AML-193 (cell line): ENCODE measurements at places on chromosomes 7 and 10.

DNA sequence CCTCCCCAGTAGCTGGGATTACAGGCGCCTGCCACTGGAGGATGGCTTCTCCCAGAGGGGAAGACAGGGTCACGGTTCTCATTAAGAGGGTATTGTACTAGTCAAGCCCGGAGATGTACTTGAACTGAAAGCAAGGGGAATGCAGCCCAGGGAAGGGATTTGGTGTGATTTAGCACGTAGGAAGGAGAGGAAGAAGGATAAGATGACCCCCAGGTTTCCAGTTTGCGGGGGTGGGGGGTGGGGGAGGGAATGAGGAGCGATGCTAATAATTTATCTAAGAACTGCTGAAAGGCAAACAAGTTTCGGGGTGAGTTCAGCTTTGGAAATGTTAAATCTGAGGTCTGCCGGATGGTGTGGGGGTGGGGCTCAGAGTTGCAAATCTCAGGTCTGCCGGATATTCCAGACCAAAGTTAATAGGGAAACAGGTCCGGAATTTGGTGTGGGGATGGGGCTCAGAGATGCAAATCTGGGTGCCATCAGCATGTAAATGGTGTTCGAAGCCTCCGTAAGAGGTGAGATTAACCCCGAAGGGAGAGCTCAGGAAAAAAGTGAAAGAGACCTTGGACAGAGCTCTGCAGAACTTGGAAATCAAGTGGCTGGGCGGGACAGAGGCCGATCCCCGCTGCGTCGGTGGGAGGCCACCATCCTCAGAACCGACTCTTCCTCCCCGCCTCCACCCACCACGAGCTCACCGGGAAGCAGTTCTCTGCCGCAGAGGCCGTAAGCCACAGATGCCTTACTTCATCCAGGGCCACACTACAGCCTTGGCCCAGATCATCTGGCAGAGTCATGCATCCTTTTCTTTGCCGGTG, 1.6 kb upstream of the SEPHS1 start:
- peak; percentile 52 for DNase-seq

- DNase-seq = no peak
Observed at GRCh38 chr10:83961620-83962019, 177.7 kb upstream of the GHITM start.

GRCh38 chr10:35545878-35546590, 59.1 kb upstream of the GJD4 start:
- DNase-seq = no peak

DNA sequence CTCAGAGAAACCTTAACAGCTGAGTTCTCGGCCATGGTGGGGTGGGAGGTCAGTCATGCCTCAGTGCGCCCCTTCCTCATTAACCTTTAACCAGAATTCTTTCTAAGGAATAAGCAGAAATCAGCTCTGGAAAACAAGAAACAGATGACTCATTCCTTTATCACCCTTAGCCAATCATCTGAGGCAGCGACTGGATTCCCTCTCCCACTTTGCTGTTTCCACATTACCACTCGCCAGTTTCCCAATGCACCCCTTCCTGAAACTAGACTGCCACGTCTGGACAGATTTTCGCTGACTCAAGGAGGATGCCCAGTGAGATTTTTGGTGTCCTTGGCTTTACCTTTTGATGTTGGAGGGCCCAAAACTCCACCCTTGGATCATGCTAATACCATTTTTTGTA, 223.8 kb downstream of the PLXDC2 start:
- no peak for DNase-seq

GRCh38 chr7:16942929-16943509, 61.2 kb upstream of the AGR3 start:
- DNase-seq = no peak

DNA sequence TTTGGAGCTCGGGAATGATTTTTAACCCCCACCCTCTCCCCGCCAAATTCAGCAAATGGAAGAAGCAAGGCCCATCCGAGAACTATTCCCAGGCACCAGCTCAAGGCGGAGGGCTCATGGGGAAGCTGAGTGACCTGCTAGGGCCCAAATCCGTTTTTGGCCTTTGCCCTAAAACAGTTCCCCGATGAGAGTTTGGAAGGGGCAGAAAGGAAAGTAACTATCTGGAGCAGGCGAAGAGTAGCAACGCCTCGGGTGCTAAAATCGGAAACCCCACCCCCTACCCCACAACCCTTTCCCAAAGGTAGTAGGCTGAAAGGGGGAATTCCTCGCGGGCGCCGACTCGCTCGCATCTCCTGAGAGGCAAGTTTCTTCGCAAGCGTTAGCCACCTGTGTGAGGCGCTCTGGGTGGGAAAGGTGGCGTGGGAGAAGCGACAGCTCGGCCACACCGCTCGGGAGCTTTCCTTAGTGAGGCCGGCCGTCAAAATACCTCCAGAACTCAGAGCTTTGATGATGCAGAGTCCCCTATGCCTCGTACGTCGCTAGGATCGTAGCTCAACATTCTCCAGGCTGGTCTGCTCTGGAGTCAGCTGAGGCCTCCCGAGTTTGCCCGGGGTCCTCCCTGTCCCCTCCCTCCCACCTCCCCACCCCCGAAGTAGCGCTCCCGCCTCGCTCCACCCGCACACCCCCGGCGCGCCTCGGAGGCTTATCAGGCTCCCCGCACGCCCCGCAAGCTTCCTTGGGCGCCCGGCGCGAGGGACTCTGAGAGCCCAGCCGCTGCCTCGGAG, 642 bp upstream of the PRKG1 start:
- DNase-seq = no peak

GRCh38 chr7:75624134-75624832, 114.5 kb downstream of the HIP1 start:
- DNase-seq = peak; percentile 95

GRCh38 chr10:62326176-62326575, 48.0 kb upstream of the ZNF365 start:
- no peak for DNase-seq

- no peak for DNase-seq
Observed at GRCh38 chr10:33244354-33244967, 90.0 kb downstream of the NRP1 start.

- no peak for DNase-seq
Observed at GRCh38 chr7:16491148-16491547, 25.6 kb upstream of the SOSTDC1 start.

- no peak for DNase-seq
Observed at GRCh38 chr7:38870147-38870546, 38.8 kb downstream of the VPS41 start.

DNA sequence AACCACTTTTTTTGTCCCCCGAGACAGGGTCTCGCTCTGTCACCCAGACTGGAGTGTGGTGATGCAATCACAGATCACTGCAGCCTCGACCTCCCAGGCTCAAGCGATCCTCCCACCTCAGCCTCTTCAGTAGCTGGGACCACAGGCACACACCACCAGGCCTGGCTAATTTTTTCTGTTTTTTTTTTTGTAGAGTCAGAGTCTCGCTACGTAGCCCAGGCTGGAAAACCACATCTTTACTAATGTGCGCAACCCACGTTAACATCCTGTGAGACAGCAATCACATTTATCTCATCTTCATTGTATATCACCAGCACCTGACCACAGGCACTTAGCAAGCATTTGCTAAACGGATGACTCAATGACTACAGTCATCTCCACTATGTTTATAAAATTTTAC, 77.8 kb upstream of the ATP6V0A4 start:
- DNase-seq = no peak

DNA sequence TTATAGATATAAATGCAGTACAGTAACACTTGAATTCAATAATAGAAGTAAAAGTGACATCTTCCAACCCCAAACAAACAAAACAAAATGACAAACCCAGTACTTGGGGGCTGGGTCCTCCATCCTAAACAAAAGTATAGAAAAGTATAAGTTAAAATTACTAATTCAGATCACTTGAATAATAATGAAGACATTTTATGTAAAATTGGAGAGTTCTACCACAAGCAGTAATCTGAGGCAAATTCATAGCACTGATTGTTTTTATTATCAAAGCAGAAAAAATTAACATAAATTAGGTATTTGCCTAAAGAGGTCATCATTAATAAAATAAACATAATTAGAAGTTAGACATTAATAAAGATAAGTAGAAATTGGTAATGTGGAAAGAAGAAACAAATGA, 81.5 kb downstream of the ITPRID1 start:
- no peak for DNase-seq

DNA sequence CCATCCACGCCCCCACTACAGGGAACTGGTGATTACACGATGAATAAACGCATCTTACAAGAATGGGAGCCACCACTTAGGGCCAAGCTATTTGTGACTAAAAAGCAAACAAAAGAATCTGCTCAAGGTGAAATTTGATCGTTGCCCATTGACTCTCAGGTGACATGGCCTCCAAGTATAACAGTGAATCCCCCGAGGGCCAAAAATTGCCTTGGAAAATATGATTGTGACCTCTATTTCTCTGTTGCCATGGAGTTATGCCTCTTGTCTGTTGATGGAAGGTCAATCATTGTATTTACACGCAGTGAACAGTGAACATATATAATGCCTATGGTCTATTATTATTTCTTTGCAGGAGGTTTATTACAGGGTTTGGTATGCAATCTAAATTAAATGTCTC, 282.3 kb downstream of the KLF6 start:
- DNase-seq = no peak

GRCh38 chr7:20331910-20332813, 1.5 kb downstream of the ITGB8 start:
- no peak for DNase-seq

DNA sequence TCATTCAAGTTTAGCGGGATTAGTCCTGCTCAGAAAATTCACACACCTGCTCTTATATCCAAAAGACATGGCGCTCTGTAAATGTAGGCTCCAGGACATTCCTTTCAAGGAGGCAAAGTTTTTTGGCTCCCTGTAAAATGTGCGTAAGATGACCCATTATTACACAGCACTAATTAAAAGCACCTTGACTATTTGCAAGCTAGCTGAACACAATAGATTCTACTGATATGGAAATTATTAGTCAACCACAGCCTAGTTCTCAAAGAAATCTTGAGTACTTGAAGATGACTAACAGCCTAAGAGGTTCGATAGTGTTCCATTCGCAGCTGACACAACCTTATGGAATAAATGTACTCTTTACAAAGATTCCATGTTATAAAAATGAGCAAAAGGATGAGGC, 175.2 kb downstream of the BMPER start:
- no peak for DNase-seq

GRCh38 chr10:24344695-24345463, 135.9 kb downstream of the KIAA1217 start:
- DNase-seq = no peak

DNA sequence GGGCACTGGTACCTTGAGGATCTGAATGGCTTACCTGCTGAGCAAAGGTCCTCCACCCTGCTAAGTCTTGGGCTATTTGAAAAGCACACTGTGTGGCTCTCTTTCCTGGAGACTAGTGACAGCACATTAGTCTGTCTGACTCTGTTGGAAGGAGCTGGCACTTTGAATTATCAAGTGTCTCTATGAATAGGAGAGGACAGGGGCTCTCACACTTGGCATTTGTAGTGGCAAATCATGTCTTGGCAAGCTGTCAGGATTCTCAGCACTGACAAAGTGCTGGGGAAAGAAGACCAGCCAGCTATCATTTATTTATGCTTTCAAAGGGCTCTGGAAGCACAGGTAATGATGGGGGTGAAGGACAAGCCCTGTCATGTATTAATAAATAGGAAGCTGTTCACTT, 62.8 kb downstream of the MTPN start:
- no peak for DNase-seq

GRCh38 chr7:103343758-103344452, 662 bp downstream of the DNAJC2 start:
- DNase-seq = peak; percentile 20

DNA sequence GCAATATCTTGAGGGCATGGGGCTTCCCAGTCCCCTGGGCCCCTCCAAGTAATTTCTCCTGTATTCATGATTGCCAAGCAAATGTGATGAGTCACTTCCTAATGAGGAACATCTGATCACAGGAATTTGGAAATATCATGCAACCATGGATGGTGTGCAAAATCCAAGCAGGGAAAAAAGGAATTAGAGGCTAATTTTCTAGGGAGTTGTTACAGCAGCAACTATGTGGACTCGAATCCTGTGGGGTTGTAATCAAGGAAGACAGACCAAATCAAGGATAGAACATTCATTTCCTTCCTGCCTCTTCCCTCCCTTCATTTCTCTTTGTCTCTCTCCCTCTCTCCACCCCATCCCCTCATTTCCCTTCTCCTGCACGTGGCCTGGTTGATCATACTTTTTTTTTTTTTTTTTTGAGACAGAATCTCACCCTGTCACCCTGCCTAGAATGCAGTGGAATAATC, 23.9 kb upstream of the AGFG2 start:
- no peak for DNase-seq

DNA sequence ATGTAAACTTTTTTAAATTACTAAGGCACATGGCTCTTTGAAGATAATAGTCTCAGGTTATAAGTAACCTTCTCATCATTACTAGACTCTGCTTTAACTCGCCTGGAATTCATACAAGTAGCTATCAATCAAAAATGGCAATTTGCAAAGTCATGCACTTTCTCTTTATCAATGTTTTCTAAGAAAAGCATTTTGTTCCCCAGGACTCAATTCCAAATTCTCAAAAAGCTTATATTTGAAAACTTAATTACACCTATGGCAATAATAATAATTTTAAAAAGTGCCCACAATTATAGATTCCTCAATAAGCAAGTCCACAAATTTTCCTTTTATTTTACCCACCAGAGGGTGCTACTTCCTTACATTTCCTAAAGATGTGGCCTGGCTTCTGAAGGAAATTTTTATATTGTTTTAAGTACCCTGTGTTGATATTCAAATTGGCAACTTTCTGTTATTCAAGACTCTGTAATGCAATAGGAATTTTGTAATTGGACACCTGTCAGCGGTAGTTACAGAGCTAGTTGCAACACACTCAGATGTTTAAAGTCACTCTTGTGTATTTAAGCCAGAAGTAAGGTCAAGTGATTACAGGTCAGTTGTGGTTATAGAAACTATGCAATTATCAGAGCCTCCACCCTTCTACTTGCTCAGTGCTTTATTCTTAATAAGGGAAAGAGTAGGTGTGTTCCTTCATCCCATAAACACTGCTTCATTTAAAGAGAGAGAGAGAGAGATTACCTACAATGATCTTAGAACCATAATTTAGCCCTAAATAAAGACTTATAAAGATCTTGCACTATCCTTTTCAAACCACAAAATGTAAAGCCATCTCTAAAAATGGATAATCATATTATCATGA, 47.1 kb upstream of the HYAL4 start:
- peak; percentile 41 for DNase-seq

- no peak for DNase-seq
Observed at GRCh38 chr10:69104994-69105790, 17.3 kb downstream of the SRGN start.

DNA sequence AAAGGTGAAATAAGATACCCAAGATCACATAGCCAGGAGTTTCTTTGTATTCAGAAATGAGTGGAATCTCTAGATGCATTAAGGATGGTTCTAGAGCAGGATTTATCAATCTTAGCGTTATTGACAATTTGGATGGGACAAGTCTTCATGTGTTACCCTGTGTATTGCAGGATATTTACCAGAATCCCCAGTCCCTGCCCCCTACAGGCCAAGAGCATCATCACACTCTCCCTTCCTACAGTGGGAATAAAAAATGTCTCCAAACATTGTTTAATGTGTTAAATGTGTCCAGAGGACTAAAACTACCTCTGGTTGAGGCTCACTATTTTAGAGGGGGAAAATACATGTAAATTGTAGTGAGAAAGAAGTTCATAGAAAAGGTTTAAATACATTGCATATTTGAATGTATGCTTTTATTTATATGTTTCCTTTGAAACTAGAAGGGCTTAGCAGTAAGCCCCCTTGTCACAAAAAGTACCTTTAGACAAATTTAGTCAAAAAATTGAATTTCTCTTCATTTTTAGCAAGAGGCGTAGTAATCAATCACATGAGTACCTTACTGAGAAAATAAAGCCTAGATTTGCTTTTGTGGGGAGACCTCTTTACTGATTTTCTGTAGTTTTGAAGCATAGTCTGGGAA, 141.2 kb downstream of the MLLT10 start:
- peak; percentile 16 for DNase-seq

- no peak for DNase-seq
Observed at GRCh38 chr10:21473135-21473534, 52.3 kb downstream of the SKIDA1 start.
